ENCODE measurements at places on chromosomes 1 and 21.

DNA sequence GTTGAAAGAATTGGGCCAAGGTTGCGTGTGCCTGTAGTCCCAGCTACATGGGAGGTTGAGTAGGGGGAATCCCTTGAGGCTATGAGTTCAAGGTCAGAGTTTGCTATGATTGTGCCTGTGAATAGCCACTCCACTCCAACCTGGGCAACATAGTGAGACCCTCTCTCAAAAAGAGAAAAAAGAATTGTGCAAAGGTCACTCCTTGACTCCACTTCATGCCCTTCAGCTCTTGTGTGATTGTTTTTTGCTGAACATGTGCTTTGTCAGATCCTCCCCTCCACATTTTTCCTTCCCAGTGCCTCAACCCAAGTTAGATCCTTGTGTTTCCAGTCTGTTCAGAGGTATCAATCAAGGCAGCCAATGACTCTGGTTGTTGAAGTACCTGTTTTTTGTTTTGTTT lies 8.5 kb downstream of the TXNIP start:
- no peak for DNase-seq

DNA sequence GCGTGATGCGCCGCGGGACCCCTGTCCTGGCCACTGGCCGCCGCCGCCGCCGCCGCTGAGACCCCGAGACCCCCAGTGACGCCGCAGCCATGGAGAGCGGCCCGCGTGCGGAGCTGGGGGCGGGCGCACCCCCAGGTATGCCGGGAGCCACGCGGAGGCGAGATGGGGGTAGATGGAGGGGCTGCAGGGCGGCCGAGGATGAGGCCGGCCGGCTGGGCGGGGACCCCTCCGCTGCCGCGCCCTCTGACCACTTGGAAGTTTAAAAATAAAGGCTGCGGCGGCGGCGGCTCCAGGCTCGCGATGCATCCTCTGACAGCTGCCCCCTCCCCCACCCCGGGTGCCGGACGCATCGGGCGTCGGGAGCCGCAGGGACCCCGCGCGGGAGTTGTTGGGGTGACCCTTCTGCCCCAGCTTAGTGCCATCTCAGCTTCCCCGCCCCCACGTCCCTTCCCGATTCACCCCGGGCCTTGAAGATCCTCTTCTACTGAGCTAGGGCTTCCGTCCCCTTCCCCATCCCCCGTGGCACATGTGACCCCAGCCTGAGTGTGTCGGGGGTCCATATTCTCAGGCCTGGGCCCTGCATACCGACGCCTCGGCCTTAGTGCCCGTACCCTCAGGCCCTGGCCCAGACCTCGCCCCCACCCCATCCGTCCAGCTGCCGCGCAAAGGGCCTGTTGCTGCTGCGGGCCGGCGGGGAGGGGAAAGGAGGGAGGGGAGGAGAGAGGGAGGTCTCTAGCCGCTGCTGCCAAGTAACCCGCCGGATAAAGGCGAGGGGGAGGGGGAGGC lies 562 bp downstream of the MAP7D1 start:
- peak; percentile 13 for DNase-seq

DNA sequence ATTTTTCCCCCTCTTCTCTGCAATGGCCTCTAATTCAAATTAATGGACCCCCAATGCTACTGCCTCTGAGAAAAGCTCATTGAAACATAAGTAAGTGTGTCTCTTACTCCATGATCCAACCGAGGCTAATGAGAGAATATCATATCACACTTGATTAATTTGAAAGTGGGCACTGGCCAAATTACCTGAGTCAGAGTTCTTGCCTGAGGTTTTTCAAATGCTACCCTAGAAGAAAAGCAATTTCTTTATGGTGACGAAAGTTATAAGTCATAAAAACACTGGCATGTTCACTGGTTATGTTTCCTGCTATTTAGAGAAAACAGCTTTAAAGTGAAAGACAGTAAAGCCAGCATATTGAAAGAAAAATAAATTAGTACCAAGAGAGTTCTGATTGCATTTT lies 368.8 kb upstream of the TMPRSS15 start:
- no peak for DNase-seq

GRCh38 chr1:44625348-44625747 lies 48.9 kb downstream of the TMEM53 start:
- no peak for DNase-seq

GRCh38 chr1:226060427-226060826 lies 2.1 kb upstream of the H3-3A start:
- no peak for DNase-seq

DNA sequence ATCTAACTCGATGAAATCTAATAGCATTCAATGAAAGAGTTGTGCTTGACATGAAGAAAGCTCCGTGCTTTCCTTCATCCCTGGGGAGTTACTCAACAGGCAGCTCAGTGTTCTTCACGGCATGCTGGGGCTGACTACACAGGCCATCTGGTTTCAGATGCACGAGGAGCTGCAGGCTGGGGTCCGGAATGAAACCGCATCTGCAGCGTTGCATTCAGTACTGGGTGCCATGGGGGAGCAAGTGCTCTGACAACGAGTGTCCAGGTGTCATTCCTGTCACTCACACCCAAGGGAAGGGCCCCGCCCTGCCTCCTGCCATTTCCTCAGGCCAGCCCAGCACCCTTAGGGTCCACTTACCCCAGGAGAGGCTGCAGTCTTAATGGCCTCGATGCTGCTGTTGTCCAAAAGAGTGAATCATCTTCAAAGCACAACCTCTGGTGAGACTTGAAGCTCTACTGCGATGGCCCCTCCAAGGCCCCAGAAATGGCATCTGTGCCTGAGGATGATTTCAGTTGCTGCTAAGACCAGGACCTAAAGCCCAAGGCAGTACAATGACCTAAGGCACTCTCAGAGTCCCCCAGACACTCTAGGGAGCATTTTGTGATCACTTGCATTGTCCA lies 61.4 kb downstream of the STUM start:
- DNase-seq = no peak

DNA sequence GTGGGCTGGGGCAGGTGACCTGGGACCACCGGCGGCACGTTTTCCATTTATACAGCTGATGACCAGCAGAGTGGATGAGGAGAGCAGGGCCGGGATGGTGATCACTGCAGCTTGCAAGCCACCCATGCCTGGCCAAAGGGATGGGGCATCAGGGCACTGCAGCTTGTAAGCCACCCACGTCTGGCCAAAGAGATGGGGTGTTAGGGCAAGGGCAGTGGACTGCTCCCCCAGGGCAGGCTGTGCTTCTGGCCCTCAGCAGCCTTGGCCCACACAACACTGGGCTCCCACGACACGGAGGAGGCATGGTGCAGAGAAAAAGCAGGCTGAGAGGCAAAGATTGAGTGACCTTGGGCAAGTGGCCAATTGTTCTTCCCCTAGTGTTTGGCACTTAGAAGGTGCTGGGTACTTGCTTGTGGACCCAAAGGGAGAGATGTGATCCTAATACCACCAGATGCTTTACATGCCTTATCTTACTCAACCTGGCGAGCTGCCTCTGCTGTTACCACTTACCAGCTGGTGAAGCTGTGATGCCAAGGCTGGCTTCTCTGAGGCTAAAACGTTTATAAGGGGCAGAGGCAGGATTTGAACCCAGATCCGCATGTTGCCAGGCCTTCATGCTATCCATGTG lies 48.3 kb downstream of the TRIM62 start:
- no peak for DNase-seq
